ENCODE measurements at places on chromosomes 2 and 18.

DNA sequence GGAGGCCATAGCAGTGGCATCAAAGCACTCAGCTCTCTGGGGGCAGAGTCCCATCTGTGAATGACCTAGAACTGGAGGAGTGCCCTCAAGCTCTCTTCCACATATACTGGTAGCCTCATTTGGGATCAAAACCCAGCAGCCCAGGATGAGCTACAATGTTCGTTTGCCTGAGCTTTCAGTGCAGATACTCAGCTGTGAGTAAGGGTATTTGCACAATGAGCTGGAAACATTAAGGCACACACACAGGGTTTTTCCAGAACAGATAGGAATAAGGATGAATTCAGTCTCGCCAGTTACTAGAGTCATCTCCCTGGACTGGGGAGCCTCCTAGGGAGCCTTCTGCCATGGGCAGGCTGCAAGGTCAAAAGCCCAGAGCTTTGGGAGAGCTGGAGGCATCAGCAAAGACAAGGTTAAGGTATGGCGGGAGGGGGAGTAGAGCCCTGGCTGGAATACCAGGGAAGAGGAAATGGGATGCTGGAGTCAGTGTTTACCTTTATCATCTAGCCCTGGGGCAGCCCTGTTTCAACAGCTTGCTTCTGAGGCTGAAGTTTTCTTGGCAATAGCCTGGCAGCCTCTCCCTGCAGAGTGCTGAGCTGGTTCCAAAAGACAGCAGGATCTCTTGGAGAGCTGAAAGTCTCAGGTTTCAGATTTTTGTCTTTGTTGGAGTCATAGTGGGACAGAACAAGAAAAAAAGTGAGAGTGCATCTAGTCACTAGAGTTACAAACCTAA lies 187.7 kb downstream of the LOXHD1 start:
- no peak for DNase-seq

DNA sequence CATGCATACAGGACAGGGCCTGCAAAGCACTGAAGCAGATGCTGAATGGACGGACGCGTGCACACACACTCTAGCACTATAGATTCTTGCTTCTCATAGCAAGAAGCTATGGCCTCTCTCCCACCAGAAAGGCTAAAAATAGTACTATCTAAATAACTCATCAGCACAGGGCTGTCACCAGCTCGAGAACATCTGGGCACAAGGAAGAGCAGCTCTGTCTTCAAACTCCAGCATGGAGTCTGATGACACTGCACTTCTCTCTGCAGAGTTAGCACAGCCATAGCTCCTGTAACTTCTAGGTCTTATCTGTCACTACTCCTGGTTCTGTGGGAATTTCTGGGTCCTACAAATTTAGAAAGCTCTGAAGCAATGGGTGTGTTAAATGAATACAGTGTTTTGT lies 123.5 kb downstream of the MYO5B start:
- no peak for DNase-seq

DNA sequence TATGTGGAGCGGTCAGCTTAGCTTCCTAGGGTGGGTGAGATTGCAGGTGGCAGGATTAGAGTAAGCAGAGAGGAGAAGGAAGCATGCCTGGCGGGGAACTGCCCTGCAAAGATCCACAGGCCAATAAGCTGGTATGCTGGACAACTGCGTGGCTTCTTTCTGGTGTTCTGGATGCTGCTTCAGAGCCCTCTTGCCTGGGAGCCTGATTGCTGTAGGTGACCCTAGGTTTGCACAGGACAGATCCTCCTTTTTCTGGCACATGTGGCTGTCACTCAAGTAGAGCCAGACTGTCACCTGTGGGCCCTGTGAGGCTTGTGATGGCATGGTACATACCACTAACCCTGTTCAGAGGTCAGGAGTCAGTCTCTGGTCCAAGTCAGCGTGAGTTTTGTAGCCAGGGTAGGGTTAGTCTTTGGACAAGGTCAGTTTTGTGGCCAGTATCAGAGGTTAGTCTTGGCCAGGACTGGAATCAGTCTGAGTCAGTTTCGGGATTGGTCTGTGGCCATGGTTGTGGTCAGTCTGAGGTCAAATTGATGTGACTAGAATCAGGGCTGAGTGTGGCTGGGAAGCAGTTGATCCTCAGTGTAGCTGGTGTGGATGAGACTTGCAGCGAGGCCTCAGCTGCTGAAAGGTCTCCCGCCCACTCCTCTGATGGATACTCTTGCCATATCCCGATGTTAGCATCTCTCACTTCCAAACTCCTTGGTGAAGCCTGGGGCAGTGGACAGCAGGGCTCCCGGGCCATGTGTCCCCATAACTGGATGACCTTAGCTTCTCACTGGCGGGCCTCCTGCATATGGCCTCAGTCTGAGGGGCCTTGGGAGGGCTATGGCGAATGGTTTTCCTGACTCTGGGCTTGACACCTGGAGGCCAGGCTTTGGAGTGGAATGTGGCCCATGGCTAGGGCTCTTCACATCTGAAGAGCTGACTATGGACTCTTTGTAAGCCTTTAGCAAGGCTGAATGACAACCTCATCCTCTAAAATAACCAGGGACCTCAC lies 260.5 kb downstream of the DYSF start:
- no peak for DNase-seq

DNA sequence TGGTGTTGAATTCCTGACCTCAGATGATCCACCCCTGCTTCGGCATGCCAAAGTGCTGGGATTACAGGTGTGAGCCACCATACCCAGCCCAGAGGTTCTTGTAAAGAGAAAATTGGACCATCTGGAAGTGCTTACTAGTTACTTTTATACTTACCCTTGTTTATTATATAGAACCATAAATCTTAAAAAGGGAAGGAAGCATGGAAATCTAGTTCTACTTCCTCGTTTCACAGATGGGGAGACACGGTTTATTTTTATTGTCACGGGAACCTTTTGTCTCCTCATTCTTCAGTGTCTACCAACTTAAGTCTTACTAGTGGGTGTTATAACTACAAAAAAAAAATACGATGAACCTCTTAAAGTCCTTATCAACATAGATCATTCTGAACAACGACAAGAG lies 45.8 kb upstream of the PDK1 start:
- no peak for DNase-seq

DNA sequence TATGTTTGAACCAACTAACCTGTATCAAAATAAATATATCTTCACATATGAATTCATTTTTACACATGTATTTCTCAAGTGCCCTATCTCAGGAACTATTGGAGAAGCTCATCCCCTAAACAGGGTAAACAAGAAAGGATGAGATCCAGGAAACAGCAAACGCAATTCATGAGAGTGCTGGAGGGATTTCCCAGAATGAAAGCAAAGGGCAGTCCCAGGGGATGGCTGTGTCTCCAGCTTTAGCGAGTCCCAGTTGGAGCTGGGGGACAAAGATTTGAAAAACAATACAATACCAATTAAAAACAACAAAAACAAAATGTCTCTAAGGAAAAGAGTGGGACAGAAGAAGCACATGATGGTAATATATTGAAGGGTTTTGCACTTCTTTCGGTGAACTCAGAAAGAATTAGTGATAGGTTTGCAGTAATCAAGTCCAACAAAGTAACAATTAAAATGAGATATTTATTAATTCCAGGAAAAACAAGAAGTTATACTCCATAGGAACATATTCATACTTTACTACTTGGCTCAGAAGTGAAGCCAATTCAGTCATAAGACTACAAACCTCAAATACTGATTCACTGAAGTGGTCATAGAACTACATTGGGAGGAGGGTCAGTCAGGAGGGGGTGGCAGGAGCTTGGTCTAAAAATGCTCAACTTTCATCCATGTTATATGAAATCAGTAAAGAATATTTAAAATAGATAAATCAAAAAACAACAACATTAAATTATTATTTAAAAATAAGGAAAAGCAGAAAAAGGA lies 73.1 kb upstream of the PDE1A start:
- DNase-seq: no peak

DNA sequence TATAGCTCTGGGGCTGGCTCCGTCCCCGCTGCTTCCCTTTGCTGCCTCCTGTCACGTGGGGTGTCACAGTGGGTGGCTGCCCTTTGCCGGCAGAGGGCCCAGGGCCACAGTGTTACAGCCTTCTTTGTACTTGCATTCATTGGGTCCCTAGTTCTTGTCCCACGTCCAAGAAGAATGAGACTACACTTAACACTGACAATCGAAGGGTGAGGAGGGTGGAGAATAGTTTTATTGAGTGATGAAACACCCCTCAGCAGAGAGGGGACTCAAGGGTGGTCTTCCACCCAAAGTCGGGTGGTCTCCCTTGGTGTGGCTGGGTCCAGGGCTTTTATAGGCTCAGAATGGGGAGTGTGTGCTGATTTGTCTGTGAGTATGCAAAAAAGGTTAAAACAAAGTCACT lies 1.9 kb downstream of the ATG4B start:
- no peak for DNase-seq

- DNase-seq: no peak
These were observed 480.9 kb upstream of the CHST9 start for GRCh38 chr18:27666016-27666415.

- no peak for DNase-seq
These were observed 69.3 kb upstream of the SNTG2 start for GRCh38 chr2:881204-881918.

DNA sequence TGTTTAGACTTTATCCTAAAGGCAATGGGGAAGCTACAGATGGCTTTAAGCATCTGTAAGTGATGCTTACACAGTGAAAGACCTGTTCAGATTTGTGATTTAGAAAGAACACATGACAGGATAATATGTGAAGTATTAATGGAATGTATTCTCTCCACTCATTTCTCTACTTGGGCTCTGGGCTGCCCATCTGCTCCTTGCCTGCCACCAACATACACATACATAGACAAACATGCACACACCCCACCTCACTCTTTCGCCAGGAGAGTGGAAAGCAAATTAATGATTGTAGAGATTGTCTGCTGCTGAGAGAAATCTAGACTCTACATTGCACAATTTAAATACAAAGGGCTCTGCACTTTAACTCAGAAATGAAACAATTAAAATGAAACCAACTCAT lies 61.0 kb upstream of the NFE2L2 start:
- DNase-seq: peak; percentile 81

DNA sequence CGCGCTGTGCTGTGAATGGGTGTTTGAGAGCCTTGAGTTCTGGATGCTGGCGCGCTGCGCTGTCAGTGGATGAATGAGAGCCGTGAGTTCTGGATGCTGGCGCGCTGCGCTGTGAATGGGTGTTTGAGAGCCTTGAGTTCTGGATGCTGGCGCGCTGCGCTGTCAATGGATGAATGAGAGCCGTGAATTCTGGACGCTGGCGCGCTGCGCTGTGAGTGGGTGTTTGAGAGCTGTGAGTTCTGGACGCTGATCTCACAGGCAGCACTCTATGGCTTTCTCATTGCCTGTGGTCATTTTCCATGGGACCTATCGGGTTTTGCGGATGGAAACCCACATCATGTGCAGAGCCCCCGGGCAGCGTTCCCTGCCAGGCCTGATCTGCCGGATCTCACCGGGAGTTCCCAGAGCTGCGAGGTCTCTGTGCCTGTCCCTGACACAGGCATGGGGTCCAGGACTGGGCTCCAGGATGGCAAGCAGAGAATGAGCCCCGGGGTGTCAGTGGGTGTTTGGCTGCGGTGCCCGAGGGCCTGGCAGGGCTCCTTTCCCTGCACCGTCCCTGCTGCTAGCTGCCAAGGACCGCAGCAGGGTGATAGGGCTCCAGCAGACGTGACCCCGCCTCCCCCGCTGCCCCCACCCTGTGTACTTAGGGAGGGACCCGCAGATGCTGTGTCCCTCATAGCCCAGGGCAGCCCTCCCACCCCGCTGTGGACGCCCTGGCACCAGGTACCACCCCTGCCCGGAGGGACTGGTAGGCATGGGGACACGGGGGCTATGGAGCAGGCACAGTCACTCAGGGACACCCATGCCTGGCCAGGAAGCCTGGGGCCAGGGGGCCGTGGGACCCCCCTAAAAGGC lies 9.7 kb downstream of the PDCD1 start:
- DNase-seq: no peak

DNA sequence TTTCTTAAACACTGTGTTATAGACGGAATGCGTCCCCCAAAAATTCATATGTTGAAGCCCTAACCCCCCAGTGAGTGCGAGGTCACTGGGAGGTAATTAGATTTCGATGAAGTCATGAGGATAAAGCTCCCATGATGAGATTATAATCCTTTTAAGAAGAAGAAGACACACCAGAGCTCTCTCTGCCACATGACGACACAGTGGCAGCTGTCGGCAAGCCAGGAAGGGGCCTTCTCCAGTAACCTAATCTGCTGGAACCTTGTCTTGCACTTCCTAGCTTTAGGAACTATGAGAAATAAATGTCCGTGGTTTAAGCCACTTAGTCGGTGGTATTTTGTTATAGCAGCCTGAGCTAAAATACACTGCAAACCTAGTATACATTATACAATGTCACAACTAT lies 12.3 kb downstream of the TMEM237 start:
- DNase-seq: no peak

GRCh38 chr2:223101340-223102039 lies 49.5 kb downstream of the KCNE4 start:
- DNase-seq: peak; percentile 63

GRCh38 chr2:108226564-108226963 lies 13.2 kb upstream of the SULT1C3 start:
- DNase-seq: no peak

DNA sequence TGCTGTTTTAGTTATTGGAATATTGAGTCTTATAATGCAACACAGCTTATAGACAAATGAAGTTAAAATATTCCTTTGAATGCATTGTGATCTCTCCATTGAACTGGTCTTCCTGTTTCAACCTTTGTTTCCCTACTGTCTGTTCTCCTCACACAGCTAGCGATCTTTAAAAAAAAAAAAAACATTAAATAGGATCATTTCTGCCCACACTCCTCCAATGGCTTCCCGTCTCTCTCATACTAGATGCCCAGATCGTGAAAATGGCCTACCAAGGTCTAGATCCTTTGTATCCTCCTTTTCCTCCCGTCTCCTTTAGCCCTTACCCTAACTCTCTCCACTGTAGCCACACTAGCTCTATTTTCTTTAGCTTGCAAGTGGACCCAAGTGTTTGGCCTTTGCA lies 2.4 kb downstream of the FAM171B start:
- no peak for DNase-seq

- no peak for DNase-seq
These were observed 20.3 kb downstream of the ACTR3 start for GRCh38 chr2:113910110-113910717.

DNA sequence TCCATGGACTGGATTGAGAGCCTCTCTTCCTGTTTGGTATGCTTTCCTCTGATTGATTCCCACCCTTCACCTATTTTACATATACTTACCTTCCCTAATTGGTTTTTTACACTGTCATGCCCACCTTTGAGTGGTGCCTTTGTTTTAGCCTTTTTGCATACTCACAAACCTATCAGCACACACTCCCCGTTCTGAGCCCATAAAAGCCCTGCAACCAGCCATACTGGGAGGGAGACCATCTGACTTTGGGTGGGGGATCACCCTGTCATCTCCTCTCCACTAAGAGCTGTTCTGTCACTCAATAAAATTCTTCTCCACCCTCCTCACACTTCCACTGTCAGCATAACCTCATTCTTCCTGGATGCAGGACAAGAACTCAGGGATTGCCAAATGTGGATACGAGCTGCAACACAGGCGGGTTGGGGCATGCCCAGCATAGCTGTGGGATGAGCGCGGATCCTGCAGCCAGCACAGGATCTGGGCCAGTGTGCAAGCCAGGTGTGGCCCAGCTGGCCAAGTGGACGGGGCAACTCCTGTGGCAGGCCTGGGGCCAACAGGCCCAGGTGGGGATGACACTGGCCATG lies 9.4 kb upstream of the MOB1A start:
- peak; percentile 32 for DNase-seq

- no peak for DNase-seq
These were observed 8.3 kb upstream of the DNAH7 start for GRCh38 chr2:196076778-196077568.
